ENCODE measurements at places on chromosomes 4 and X.

DNA sequence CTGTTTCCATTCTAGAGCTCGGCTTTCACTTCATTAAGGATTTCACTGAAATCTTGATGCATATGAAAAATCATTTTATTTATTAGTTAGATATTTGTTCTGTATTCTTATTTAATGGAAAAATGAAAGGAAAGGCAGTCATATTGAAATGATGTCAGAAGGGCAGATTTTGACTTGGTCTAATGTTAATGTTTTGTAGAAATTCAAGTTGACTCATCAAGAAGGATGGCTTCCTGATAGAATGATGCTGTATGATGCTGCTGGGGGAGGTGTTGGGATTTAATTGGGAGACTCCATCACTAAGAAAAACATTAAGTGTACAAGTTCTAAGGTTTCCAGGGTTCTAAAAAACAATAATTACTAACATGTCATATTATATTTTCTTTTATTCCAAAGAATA is 204.8 kb downstream of the PDGFC start:
- no peak for DNase-seq

DNA sequence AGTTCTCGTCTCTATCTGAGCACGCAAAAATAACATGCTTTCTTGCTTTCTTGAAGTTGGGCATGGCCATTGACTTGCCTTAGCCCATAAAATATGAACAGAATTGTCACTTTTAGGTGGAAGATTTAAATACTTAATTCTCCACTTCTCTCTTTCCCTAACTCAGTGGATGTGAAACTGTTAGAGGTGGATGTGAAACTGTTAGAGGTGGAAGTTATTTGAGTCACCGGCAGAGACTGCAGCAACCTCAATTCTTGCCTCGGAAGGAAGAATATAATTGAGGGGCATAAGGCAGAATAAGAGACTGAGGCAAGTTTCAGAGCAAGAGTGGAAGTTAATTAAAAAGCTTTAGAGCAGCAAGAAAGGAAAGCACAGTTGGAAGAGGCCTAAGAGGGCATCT is 2.8 kb upstream of the PARM1 start:
- no peak for DNase-seq

GRCh38 chr4:53043891-53044650 is 182.0 kb downstream of the RASL11B start:
- DNase-seq, result no peak

GRCh38 chrX:118128724-118129123 is 12.1 kb upstream of the KLHL13 start:
- no peak for DNase-seq

DNA sequence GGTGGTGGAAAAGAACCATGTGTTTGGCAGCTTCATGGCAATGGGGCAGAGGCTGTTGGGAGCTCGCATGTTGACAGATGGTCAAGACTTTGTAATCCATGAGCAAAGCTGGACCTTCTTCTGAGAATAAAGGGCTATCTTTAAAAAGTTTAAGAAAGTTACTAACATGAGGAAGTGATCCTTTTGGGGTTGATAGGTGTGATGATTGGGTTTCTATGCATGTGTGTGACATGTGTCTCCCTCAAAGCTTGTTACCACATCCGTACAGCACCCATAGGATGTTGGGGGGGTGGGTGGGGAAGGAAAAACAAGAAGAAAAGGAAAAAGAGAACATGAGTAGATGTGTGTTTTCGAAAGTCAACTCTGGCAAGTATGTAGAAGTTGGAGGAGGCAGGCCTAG is 123.0 kb upstream of the TLR3 start:
- DNase-seq, result no peak
